Breast epithelium (tissue), 4 donors: ENCODE measurements at places on chromosomes 2 and 18.
A peak's percentile ranks its signal among the peaks of the same experiment; 100 is the strongest.

GRCh38 chr2:226978300-226978699 is 142.4 kb downstream of the RHBDD1 start:
- no peaks in the 10 kb centered on the region for H3K36me3 ChIP-seq
- H3K27ac ChIP-seq, result no peak overlapping the region
- no peak overlapping the region for H3K4me3 ChIP-seq
- no peaks in the 10 kb centered on the region for H3K4me1 ChIP-seq

DNA sequence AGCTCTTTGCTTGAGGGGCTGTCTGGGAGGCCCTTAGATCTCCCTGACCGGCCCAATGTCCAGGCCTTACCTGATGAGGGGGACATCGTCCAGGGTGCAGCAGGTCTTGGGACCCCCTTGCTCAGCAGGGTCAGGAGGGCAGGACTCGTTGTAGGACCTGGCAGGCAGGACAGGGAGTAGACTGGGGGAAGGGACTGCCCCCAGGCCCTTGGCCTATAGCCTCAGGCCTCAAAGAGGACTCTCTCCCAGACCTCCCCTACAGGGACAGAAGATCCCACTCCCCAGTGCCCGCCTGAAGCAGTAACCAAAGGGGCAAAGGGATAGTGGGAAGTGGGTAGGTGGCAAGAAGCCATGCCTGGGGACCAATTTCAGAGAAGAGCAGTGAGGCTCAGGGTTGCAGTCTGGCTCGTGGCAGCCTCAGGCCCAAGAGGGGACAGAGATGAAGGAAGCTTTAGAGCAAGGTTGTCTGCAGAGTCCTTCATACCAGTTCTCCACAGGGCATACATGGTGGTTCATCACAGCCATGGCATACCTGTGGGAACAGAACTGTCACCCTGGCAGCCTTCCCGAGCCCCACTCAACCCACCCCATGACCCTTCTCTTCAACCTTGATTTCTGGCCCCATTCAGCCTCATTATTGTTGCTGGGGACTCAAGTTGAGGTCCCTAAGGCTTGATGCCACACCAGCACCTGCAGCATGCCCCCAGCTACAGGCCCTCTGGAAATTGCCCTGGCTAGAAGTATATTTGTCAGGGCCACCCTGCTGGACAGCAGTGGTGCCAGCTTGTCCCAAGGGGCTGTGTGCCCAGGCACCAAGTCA is 1.3 kb downstream of the TMEM150A start:
- H3K27ac ChIP-seq, result peak overlapping the region; percentile 89
- H3K4me1 ChIP-seq, result peaks cover 16% of the 10 kb centered on the region
- H3K27me3 ChIP-seq, result no peaks in the 10 kb centered on the region

DNA sequence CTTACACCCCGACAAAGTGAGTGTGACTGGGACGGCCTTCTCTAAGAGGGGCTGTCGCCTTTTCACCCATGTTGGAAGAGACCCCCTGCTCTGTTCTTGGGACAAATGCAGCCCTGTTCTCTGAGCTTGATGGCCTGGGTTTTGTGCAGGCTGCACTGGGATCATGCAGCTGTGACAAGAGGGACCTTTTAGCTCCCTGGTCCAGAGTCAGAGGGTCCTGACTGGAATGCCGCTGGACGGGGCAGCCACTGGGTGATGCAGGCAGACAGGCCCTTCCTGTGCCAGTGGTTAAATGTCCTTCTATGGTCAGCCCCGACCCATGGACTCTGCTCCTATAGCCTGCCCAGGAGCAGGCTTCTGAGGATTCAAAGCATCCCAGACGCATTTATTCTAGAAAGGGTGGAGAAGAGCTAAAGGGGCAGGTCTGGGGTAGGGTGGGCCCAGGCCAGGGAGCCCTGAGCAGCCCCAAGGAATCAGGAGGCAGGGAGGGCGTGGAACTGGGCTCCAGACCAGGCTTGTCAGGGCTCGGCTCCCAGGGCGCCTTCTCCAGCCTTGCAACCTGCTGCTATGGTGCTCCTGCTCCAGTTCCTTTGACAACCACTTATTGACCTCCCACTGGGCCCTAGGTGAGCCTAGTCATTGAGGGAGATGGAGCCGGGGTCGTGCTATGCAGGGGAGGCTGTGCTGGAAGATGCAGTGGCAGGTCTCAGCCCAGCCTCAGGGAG is 277.9 kb upstream of the HS6ST1 start:
- H3K27ac ChIP-seq, result no peak overlapping the region
- H3K27me3 ChIP-seq, result no peaks in the 10 kb centered on the region
- no peak for DNase-seq
- no peaks in the 10 kb centered on the region for H3K36me3 ChIP-seq

DNA sequence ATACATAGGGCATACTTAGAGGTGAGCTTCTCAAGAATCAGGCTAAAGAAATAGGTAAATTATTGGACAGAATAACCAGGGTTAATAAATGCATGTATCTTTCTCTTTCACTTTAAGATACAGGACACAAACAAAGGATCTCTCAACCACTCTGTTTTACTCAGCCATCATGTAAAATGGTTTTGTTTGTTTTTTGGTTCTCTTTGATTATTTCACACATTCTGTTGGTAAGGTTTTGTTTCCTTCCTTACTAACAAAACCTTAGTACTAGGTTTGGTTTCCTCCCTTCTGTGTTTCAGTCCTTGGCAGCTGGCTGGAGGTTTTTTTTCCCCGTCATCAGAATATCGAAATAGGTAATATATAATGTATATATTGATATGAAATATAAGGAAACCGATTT is 1506.8 kb upstream of the TMEFF2 start:
- H3K36me3 ChIP-seq, result no peaks in the 10 kb centered on the region
- no peak for DNase-seq
- H3K27ac ChIP-seq, result no peak overlapping the region
- H3K27me3 ChIP-seq, result no peaks in the 10 kb centered on the region
- H3K4me3 ChIP-seq, result no peak overlapping the region
